ENCODE measurements at places on chromosomes 2 and 18.

GRCh38 chr2:189328848-189329245 is 112.4 kb upstream of the WDR75 start:
- DNase-seq: no peak

- DNase-seq: no peak
Measured at GRCh38 chr2:186559370-186559769, 30.5 kb upstream of the ITGAV start.

- no peak for DNase-seq
Measured at GRCh38 chr2:66217039-66217585, 217.8 kb upstream of the MEIS1 start.

GRCh38 chr2:18136881-18137475 is 258.5 kb downstream of the KCNS3 start:
- DNase-seq: no peak

DNA sequence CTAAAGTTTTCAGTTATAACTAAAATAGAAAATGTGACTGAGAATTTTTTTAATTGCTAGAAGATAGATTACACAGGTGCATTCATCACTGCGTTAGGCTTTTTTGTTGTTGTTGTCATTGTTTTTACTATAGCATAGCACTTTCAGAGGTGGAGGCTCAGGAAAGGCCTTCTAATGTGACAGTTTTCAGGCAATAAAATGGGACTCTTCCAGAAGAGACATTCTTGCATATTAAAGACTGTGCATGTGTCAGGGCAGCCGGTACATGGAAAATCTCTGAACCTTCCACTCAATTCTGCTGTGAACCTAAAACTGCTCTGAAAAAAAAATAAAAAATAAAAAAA is 175.2 kb downstream of the METTL4 start:
- no peak for DNase-seq
